ENCODE measurements at places on chromosomes 16 and 17. TPM values are rescaled to one million over a fixed set of nuclear protein-coding genes. Genes with fewer than 3 reads are reported as not detected.
A peak's percentile ranks its signal among the peaks of the same experiment; 100 is the strongest.

Gene HNF1B
- total RNA-seq: not detected

Gene HID1
- 7.4 TPM for total RNA-seq

Gene SLFN12L
- 1.0 TPM for total RNA-seq

Gene GLIS2
- total RNA-seq: 29.2 TPM

Gene PKD1
- 82.2 TPM for total RNA-seq

Gene PRAC1
- not detected for total RNA-seq

Gene SLC46A1
- 7.0 TPM for total RNA-seq

Gene C17orf107
- total RNA-seq: 1.3 TPM

- no peak for DNase-seq
These were observed 4.1 kb downstream of the ZNF688 start for GRCh38 chr16:30567160-30567990.

DNA sequence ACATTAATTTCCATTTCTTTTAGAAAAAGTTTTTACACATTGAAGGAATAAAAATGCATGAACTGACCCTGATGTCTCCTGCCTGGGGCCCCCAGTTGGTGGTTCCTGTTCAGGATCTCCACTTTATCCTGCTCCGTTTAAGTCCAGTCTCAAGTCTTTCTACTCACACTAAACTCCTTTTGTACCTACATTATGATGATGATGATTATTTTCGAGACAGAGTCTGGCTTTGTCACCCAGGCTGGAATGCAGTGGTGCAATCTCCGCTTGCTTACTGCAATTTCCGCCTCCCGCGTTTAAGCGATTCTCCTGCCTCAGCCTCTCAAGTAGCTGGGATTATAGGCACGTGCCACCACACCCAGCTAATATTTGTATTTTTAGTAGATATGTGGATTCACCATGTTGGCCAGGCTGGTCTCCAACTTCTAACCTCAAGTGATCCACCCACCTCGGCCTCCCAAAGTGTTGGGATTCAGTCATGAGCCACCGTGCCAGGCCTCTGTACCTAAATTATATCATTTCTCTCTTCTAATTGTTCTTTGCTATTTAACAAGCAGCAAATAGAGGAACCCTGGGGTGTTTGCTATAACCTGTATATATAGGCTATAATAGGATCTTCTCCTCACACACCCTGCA is 2.2 kb upstream of the FOXK2 start:
- DNase-seq: no peak

GRCh38 chr16:3112881-3113574 is 642 bp downstream of the ZNF205 start:
- no peak for DNase-seq

DNA sequence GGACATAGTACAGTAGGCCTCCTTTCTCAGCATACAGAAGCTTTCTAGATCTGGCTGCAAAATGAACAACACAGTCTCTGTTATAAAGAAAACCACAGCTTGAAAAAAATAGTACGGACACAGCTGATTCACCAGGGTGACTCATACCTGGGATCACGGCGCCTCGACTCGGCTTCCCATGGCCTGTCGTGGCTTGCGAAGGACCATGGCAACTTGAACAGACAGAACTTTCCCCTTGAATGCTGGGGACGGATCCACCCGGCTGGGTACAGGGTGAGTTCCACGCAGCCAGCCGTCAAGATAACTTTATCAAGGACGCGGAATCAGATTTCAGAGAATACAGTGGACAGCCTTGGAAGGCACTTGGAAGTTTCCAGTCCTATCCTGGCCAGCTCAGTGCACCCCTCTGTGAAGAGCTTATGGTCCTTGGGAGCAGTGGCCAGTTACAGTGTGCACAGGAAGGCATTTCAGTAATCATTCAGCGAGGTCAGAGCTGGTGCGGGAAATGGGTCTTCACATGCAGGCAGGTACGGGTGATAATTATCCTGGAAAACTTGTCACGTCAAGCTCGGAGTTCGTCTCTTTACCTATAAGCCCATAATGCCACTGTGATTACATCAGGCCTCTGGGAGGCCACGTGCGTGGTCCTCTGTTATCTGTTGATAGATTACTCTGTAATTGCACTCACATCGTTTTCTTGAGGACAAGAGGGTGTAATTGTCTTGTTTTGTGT is 57.9 kb upstream of the MAF start:
- no peak for DNase-seq

DNA sequence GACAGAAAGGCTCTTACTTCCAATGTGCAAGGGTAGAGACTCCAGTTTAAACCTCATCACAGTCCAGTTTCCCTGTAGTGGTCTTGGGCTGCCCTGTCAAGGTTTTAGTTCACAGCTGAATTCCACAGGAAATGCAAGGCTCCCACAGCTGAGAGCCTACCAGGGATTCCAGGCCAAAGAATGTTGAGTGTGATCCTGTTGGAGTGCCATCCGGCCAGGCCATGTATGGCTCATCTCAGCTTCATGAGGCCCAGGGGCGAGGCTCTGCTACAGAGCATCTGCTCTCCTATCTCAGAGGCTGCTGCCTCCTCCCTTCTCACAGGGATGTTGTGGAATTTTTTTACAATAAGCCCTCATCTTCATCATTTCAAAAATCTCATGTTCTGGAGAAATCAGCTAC is 239.8 kb upstream of the CCL2 start:
- DNase-seq: no peak

DNA sequence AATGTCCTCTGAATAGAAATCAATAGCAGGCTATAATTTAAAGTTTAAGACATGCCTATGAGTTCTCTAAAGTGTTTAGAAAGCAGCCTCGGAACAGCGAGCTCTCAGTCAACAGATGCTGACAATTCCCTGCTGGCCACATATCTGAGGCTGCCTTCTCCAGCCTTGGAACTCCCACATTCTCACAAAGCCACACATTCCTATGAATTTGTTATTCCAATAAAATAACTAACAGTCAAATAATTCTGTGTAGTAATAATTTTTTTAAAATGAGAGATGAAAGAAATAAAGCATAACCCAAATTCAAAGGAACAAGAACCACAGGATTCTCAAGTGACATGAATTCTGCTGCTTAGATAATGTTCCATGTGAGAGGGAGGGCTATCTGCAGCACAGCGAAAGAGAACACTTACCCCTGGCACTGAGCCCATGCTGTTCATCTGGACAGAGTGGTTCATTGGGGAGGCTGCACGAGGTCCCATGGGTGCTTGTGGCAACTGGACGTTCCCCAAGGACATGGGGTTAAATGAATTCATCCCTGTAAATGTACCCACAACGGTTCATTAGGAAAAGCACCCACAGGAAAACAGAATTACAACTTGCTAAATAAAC is 56.9 kb upstream of the TRAP1 start:
- DNase-seq: peak; percentile 72

DNA sequence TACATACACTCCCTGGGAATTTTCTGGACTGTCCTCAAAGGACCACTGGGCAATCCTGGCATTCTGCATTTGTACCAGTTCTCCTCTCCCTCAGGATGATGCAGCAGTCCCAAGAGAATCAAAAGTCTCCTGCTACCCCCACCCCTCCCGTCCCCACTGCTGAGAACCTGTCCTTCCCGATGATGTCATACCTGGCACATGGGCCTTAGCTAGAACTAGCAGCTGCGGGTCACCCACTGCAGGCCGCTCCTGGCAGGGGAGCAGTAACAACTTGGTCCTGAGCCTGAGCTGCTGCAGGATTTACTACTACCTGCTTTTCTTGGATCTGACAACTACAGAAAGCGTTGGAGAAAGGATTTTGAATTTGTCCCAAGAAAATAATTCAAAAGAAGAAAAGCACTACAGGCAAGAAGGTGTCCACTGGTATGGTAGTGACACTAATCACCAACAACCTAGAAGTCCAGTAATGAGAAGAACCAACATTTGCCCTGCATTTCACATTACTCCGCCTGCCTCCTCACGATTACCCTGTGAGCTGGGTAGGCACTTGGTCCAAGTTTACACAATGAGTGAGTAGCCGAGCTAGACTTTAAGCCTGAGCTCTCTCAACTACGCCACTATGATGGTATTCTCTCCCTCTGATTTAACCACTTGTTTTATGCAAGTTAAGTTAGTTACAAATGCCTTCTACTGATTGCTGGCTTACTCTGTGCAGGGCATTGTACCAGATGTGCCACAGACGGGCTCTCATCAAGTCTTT is 55.3 kb upstream of the ETV4 start:
- peak; percentile 59 for DNase-seq

DNA sequence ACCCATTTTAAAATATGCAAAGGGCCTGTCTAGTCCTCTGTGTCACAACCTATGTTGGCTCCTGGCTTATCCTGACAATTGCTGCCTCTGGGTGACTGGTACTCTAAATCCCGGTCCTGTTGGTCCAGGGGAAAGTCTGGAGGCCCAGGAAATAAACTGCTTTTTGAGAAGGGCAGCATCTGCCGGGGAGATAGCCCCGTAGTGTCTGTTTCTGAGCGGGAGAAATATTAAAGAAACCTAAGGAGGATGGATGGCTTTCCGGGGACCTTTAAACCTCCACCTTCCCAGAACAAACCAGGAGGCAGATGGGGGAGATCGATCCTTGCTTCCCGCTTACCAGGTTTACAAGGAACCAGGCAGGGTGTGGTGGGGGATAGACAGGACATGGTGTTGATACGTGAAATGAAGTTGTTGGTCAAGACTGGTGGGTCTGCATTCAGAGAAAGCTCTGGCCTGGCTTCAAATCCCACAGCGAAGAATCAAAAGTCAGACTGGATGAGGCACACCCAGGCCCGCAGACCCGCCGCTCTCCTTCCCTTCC is 3.8 kb downstream of the HOXB2 start:
- no peak for DNase-seq

GRCh38 chr17:51144266-51145022 is 8.9 kb upstream of the NME1 start:
- DNase-seq: no peak

DNA sequence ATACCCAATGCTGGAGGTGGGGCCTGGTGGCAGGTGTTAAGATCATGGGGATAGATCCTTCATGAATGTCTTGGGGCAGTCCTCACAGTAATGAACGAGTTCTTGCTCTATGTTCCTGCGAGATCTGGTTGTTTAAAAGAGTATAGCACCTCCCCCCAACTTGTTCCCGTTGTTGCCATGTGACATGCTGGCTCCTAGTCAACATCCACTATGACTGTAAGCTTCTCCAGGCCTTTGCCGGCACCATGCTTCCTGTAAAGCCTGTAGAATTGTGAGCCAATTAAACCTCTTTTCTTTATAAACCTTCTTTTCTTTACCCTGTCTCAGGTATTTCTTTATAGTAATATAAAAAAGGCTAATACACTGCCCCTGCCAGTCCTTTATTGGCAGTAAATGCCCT is 33.3 kb downstream of the RANBP10 start:
- peak; percentile 52 for DNase-seq

- peak; percentile 86 for DNase-seq
These were observed 13.8 kb downstream of the CORO7 start for GRCh38 chr16:4402439-4403132.

GRCh38 chr16:49596068-49596467 is 222.5 kb downstream of the C16orf78 start:
- no peak for DNase-seq

GRCh38 chr17:61411011-61411260 is 11.3 kb downstream of the TBX2 start:
- DNase-seq: no peak

DNA sequence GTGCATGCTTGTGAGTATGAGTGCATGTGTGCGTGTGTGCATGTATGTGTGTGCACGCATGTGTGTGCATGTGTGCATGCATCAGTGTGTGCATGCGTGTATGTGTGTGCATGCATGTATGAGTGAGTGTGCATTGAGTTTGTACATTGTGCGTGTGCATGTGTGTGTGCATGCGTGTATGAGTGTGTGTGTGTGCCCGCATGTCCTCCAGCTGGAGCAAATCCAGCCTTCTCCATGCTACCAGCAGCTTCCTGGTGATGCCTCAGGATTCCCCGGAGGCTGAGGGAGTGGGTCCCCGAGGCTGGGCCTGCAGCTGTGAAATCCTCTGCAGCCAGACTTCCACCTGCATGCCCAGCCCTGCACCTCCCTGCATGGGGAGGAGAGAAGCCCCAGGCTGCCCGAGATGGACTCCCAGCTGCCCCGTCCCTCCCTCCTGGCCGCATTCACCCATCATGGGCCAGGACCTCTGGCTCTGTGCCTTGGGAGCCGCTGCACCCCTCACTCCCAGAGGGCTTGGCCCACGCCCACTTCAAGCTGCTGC is 9.3 kb downstream of the TPSD1 start:
- no peak for DNase-seq

DNA sequence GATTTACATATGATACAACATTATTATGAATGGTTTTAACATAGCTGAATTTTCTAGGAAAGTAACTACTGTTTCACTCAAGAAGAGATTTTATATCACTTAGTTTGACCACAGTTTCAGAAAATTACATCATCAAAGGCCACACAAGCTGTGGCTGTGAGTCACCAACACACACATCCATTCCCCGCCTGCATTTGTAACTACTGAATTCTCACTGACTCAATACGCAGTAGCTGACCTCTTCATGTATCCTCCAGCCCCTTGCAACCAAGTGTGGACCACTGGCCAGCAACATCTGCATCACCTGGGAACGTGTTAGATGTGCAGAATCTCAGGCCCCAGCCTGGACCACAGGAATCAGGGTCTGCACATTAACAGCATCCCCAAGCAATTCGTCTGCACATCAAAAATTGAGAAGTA is 197.6 kb downstream of the XYLT1 start:
- DNase-seq: no peak

- no peak for DNase-seq
These were observed 225.0 kb downstream of the XYLT1 start for GRCh38 chr16:17245776-17246175.

DNA sequence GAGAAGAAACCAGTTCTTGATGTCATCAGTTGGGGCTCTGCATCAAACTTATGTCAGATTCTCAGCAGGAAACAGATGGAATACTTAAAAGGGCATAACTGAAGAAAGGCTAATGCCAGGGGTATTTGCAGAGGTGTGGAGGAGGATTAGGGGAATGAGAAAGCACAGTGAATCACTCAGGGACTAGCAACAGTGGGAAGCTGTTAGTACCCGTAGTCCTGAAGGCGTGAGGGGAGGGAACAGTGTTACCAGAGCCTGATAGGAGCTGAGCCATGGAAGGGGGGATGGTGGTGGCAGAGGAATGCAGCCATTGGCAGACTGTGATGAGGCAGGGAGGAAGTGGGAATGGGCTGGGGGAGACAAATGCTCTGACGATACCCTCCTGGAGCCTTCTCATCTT is 162.3 kb downstream of the UTP18 start:
- DNase-seq: no peak

DNA sequence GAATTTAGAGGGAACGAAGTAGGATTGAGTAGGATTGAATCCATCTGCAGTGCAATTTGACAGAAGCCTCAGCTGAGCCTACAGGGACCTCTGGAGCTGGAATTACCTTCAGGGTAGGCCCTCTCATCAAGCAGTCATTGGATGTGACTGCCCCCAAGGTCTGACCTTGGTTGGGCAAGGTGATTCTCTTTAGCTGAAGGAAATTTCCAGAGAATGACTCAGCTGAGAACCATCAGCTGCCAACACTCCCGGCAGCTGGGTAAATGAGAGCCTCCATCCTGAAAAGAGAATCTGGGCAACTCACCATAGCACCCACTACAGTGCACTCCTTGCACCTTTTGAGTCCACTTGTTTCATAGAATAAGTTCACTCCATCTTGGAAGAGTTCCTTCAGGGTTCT is 113.5 kb upstream of the MED13 start:
- DNase-seq: no peak

- no peak for DNase-seq
These were observed 8.7 kb downstream of the USP36 start for GRCh38 chr17:78831688-78832540.
